Stimulated activated naive CD4-positive, alpha-beta T cell (primary cell): ENCODE measurements at places on chromosomes 5 and 9.

DNA sequence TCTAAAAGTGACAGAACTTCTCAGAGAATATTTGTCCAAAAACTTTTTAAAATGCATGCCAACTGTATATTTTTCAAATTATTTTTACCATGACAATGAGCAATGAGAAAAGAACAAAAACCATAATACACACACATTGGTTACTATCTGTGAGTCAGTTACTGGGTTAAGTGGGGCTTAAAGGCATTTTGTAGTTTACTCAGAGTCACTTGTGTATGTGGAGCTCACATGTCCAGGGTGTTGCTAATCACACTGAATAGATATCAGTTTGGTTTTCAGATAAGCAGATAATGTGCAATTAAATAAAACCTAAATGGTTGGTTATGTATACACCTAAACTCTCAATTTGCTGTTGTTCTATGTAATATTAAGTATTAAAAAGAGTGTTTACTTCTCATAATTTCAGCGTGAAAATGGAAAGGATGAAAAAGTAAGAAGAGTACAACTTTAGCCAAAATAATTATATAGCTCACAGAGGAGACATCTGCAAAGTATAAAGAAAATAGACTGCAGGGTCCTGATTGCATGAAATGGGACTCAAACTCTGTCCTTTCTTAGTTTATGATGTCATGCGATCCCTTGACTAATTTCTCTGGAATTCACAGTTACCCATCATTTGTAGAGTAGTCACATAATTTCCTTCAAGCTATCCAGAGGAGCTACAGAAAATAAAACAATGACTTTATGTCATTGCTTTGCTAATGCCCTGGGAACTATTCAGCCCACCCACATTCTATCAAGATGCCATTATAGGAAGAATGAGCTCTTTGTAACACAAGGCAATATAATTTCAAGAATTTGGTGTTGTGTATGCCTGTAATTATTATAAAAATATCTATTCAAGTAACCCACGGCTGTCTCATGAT is 388.0 kb upstream of the ZNF608 start:
- DNase-seq = no peak

DNA sequence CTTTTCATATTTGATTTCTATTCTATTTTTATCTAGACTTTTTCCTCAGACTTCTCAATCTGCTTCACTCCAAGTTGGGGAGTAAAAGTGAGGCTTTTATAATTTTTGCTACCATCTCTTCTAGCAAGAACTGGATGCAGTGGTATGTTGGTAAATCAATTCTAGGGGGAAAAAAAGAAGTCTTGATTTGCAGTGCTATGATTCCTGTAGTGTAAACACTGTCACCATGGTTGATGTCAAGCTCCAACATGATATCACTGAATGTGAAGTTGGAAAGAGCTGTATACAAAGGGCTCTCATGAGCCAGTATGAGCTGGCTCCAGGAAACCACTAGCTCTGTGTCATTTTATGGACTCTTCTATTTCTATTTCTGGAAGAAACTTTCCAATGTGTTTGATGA is 439.2 kb downstream of the NTRK2 start:
- DNase-seq = no peak

DNA sequence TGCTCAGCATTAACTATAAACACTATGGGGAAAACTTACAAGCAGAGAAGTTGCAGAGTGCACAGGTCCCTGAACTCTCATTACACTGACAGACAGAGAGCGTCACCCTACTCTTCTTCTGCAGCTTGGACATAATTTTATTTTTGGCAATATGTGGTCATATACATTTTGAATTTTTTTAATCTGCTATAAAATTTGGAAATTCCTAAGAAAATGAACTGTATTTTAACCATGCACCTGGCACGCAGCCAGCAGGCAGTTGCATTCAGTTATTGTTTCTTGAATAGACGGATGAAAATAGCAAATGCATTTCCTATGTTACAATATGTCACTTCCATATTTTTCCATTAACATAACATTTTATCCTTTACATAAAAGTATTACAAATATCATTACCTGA is 100.2 kb downstream of the SLC25A46 start:
- DNase-seq = no peak

- DNase-seq = no peak
Measured at GRCh38 chr9:73133022-73133651, 18.5 kb upstream of the ANXA1 start.

GRCh38 chr9:21294904-21295538 is 10.1 kb downstream of the IFNA5 start:
- no peak for DNase-seq

- DNase-seq = no peak
Measured at GRCh38 chr9:92176068-92176799, 61.0 kb upstream of the SPTLC1 start.

DNA sequence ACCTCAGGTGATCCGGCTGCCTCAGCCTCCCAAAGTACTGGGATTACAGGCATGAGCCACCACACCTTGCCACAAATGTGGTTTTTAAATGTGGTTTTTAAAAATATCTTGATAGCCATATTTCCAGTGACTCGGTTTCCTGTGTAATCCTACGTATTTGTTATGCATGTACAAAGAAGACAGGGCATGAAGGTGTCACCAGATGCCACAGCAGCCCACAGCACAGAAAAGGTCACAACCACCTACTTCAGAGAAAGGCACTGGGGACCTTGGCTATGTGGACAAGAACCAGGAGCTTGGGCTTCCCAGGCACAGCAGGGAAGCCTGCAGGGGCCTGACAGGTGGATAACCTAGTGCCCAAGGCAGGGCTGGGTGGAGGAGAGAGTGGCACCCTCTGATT is 38.0 kb downstream of the C9orf50 start:
- DNase-seq = no peak

DNA sequence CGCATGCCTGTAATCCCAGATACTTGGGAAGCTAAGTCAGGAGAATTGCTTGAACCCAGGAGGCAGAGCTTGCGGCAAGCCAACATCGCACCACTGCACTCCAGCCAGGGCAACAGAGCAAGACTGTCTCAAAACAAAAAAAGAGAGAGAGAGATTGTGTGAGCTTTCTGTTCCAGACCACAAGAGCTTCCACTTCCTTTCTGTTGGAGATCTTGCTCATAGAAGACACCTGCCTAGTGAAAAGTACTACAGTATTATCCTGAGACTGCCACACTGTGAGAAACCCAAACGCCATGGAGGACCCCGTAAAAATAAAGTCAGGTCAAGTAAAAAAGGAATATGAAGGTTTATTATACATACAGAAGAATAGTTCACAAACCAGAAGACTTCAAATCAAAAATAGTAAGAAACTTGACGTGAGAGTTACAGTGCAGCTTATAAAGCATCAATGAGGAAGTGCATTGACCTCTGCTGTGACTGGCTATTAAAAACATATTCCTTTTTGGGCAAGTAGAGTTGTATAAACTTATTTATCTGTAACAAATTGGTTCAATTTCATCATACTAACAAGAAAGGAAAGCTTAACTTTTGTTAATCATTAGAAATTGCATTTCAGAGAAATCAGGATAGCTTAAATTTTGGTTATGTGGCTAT is 4.3 kb upstream of the EMB start:
- DNase-seq = no peak

- DNase-seq = no peak
Measured at GRCh38 chr5:159878988-159879471, 37.3 kb upstream of the ADRA1B start.

- DNase-seq = no peak
Measured at GRCh38 chr9:130672933-130673615, 8.7 kb downstream of the PRDM12 start.

- no peak for DNase-seq
Measured at GRCh38 chr9:13364271-13365000, 84.9 kb upstream of the MPDZ start.

DNA sequence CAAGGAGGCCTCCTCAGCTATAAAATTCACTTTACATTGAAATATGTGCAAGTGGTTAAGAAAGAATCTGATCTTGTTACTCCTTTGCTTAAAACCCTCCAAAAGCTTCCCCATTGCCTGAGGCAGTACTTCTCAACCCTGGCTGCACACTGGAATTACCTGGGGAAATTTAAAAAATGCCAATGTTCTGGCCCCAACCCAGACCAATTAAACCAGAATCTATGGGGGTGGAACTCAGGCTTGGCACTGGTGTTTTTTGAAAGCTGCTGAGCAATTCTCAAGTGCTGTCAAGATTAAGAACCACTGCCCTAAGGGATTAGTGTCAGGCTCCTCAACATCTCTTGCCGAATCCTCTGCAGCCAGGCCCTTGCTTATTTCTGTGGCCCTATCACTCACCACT is 269.6 kb downstream of the ELAVL2 start:
- DNase-seq = no peak

- DNase-seq = no peak
Measured at GRCh38 chr5:94847019-94847418, 228.6 kb downstream of the SLF1 start.

- DNase-seq = no peak
Measured at GRCh38 chr9:89021154-89021803, 30.0 kb downstream of the S1PR3 start.

DNA sequence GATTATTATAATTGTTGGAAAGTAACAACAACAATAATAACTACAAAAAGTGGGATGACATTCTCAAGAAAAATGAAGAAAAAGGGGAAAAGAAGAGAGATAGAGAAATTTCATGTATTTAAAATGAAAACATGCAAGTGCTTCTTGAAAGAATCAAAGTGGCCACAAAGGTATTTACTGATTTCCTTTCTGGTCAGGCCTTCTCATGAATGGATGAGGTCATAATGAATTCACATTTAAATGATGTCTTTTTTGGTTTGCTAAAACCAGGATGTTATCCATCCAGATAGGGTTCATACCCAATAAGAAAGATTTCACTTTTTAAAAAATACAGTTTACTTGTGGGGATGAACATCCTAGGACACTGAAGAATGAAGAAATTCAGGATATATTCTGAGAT is 446.4 kb upstream of the PTGER4 start:
- no peak for DNase-seq

GRCh38 chr9:36905101-36906066 is 128.7 kb downstream of the PAX5 start:
- no peak for DNase-seq

DNA sequence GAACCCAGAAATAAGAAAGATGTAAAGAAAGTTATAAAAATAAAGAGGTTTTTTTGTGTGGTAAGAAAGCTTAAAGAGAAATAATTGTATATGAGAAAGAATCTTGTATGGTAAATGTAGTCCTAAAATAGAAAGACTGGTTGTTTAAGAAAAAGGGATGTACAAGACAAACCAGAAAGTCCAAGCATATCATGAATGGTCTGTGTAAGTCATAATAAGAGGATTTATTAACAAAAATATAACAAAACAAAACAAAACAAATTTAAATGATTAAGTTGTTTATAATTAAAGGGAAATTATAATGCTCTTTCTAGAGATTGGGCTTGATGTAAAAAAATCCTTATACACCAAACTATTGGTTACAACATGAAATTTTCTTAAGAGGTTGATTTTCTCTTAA is 590.4 kb upstream of the PTGER4 start:
- DNase-seq = no peak

GRCh38 chr5:167392240-167392639 is 899.2 kb upstream of the WWC1 start:
- DNase-seq = no peak

DNA sequence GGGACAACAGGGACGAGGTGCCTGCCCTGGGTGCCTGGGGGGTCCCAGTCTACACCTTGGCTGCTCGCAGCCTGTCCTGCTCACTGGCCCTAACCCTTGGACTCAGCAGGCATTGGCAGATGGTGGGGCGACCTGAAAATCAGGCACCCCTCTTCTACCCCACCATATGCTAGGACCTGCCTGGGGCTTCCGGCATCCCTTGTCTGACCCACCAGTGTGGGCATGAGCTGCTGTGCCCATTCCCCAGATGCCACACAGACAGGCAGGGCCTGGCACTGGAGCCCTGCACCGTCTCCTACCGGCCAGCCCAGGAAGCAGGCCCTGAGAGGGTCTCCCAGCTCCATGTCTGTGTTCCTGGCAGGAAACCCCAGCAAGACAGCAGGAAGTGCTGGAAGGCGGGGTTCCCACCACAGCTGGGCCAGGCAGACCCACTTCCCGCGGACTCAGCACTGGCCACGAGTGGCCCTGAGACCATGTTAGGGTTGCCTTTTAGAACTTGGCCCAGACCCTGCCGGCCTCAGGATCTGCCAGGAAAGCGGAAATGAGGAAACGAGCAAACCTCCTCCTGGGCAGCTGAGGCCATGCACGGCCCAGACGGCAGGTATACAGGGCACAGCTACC is 3.1 kb downstream of the NINJ1 start:
- DNase-seq = no peak
